ENCODE measurements at places on chromosomes 6 and 20.

DNA sequence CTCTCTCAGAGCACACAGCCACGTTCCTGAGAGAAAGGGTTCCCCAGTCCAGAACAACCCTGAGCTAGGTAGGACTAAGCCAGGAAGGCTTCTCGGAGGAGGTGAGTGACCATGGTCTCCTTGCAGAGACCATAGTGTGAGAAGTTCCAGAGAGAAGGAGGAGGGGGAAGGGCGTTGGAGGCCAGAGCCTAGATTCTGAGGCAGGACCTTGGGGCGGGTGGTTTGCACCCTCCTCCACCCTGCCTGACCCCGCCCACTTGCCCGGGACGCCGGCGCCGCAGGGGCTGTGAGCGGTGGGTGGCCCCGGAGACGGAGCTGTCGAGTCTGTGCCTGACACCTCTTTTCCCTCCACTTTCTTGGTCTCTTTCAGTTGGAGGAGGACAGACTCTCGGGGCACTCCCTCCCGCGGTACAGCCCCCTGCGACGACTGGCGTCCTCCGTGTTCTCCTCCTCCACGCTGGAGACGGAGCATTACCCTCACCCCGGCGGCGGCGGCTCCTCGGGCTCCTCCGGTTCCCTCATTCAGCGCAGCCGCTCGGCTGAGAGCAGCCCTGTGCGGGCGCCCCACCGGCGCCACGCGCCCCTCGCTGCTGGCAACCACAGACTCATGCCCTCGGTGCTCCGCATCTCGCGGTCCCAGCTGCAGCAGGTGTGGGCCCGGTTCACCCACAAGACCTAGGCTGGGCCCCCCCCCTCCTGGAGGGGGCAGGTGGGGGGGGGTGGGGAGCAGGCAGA, 26.2 kb downstream of the TTBK1 start:
- no peak for DNase-seq

DNA sequence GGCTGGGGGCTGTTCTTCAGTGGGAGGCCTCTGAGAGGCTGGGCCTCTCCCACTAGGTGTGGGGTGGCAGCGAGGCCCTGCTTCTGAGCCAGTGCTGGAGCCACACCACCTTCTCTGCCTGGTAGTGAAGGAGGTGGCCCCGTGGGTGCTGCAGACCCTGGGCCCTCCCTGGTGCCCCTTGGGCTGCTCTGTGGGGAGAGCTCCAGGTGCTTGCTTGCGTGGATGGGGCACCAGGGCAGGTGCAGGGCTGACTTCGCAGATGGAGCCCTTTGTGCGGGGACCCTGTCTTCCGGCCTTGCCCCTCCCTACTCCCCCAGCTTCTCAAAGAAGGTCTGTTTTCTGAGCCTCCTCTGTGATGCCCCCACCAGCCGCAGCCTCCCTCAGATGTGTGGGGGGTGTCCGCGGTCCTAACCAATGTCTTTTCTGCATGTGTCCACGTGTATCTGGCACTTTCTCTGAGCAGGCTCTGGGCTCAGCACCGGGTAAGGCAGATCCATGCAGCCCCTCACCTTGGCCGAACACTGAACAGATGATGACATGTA, 17.2 kb upstream of the MYT1 start:
- no peak for DNase-seq

- no peak for DNase-seq
These were observed 3.7 kb downstream of the PIM1 start for GRCh38 chr6:37173493-37174195.

DNA sequence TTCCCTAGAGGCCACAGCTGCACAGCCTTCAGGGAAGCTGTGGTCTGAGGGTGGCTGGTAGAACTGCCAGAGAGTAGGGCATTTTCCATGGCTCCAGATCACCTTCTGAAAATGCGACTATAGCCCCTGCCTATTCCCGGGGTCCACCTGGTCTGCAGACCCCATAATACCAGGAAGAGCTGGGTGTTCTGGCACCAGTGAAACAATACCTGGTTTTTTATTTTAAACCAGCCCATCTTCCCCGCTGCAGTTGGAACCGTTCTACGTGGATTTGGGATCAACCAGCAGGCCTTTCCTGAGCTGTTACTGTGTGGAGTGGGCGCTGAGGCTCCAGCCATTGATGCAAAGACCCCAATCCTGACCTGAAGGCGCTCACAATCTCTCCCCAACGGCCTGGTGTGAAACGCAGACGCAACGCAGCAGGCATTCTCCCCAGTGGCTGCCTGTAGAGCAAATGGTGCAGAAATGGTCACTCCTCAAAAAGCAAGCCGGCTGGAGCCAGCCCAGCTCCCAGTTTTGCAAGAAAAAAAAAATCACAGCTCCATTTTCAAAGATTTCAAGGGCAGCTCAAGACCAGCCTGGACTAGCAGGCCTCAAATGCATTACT, 11.3 kb downstream of the NPEPL1 start:
- DNase-seq: no peak

DNA sequence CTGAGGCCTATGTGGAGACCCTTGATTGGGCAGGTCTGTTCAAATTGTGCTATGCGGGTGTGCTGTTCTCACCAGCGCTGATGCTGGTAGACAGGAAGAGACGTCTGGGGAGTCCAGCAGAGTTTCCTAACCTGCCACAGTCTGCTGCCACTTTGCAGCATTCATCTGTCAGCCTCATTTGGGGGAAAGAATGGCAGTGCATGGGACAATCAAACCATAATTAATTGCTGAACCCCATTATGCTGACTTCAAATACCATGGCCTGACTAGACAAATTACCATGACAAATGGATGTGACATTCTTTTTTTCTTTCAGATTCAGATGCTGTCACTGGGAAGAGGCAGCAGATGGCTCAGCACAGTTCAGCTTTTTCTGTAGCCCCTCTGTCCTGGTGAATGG, 171.4 kb upstream of the SYNDIG1 start:
- DNase-seq: no peak

- peak; percentile 83 for DNase-seq
These were observed 12.2 kb upstream of the KCNK15 start for GRCh38 chr20:44733341-44734069.

GRCh38 chr6:13318821-13319220, 9.5 kb downstream of the TBC1D7 start:
- no peak for DNase-seq

GRCh38 chr6:156193381-156193780, 583.8 kb upstream of the ARID1B start:
- DNase-seq: no peak

DNA sequence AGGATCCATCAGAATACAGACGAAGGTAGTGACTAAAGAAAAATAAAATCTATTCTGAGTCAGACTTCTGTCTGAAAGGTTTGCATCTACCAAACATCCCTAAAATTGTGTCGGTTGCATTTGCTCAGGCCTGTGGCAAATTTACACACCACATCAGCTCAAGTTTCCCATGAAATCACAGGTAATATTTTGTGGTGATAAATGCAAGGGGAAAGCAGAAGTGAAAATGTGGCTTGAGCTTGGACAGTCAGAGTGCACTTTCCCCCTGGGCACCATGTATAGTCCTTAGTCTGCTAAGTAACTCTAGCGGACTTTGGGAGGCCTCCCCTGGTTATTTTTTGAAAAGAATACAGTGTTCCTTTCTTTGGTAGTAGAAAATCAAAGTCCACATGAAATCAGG, 159.1 kb downstream of the PKHD1 start:
- DNase-seq: no peak

DNA sequence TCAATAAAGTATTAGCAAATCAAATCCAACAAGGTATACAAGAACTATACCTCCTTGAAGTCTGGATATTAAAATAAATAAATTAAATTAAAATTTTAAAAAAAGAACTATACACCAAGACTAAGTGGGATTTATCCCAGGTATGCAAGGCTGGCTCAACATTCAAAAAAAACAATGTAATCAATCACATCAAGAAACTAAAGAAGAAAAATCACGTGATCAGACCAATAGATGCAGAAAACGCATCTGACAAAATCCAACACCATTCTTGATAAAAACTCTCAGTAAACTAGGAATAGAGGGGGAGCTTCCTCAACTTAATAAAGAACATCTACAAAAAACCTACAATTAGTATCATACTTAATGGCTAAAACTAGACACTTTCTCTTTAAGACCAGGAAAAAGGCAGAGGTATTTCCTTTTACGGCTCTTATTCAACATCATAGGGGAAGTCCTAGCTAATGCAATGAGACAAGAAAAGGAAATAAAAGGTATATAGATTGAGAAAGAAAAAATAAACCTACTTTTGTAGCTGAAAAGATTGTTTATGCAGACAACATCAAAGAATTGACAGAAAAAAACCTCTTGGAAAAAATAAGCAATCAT, 35.0 kb downstream of the RANBP9 start:
- no peak for DNase-seq

DNA sequence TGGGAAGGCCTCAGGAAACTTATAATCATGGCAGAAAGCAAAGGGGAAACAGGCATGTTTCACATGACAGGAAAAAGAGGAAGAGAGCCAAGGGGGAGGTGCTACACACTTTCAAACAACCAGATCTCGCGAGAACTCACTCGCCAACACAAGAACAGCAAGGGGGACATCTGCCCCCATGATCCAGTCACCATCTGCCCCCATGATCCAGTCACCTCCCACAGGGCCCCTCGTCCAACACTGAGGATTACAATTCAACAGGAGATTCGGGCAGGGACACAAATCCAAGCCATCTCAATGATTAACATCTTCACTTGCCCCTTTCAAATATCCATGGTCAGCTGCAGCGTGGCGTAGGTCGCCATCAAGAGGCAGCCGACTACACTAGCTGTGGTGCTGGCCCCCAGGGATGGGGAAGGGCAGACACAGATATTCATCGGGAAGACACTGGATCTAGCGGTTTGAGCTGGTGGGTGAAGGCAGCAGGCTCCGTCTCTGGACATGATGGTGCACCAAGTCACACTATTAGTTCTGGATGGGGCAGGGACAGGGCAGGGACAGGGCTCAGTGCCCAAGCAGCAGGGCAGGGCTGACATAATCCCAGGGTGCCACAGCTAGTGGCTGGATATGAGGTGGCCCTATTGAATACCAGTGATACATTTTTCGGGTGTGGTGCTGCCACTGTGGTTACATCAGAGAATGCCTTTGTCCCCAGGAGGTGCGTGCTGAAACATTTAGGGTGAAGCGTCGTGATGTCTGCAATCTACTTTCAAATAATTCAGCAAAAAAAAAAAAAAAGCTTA, 31.6 kb downstream of the TUBB2B start:
- no peak for DNase-seq

DNA sequence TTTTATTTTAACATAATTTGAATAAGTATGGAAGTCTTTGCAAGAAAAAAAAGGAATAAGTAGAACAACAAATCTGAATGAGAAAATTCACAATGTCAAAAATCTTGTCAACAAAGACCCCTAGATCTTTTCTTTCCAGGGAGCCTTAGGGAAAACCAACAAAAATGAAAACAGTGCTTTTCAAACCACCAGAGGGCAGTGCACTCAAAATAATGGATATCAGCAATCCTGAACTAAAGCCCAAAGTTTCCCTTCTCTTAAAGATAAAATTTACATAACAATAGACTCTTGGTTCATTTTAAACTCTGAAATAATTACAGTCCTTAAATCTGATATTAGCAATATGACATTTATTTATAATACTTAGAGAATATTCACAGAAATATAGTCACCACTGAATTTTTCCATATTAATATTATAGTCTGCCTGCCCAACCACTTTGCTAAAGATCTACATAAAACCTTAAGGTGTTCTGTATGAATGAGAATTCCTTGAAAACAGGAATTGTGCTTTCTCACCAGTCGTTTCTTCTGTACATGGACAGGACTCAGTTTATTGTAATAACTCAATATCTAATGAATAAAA, 105.3 kb upstream of the BMP5 start:
- peak; percentile 71 for DNase-seq
